MCF 10A (cell line): ENCODE measurements at places on chromosomes 2 and 18.
A peak's percentile ranks its signal among the peaks of the same experiment; 100 is the strongest.

DNA sequence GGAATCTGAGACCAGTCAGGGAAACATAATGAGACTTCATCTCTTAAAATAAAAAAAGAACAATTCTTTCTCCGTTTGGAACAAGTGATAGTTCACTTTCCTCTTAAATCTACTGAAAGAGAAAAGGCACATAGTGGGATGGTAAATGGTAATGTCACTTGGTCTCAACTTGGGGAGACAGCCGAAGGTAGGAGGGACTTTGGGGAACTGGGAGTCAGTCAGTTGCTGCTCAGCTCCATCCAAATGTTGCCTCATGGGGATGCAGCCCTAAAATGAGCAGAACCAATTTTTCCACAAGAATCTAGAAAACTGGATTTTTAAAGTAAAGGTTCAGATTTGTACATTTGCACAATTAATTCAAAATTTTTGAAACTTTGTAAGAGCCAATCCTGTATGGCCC, 19.2 kb downstream of the RASGRP3 start:
- DNase-seq: no peak

GRCh38 chr2:182616471-182617393, 99.3 kb upstream of the DNAJC10 start:
- DNase-seq: no peak

DNA sequence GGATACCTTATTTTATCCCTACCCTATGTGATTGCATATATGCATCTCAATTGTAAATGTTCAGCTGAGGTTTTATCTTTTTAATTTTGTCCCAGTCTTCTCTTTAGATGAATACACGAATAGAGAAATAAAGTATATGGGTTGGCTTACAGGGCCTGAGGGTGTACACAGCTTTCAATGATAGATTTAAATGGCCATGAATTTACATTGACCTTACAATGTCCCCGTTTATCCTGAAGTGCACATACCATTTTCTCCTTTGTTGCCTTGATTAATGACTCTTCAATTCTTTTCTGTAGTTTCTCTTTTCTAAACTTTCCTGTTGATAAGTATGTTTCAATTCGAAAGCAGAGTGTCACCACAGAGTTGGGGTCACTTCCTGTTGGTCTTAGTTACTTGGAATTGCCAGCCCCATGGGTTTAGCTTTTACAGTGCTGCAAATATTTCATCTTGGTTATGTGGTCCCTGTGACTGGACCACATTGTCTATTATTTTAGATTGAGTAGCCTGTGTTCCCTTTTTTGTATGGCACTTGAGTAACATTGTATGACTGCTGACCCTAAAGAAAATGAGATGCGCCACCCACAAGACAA, 1616.3 kb upstream of the ACVR2A start:
- no peak for DNase-seq

- peak; percentile 57 for DNase-seq
Observed at GRCh38 chr2:191571163-191571769, 106.7 kb upstream of the NABP1 start.

DNA sequence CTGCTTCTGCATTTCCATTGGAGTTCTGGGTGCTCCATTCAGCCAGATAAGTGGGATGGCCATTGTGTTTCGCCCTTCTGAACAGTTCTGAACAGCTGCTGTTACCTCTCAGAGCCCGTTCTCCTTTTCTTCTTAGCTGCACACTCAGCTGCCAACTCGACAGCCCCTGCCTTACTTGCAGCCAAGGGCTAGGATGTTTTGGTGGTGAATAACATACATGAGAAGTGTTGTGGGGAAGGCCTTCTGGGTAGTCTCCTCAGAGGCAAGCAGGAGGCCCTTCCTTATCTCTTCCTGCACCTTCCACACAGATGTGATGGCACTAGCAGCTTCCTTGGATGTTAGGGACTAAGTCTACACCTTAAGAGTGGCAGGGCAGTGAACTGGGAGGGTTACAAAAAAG, 138.4 kb upstream of the NOSTRIN start:
- DNase-seq: no peak

DNA sequence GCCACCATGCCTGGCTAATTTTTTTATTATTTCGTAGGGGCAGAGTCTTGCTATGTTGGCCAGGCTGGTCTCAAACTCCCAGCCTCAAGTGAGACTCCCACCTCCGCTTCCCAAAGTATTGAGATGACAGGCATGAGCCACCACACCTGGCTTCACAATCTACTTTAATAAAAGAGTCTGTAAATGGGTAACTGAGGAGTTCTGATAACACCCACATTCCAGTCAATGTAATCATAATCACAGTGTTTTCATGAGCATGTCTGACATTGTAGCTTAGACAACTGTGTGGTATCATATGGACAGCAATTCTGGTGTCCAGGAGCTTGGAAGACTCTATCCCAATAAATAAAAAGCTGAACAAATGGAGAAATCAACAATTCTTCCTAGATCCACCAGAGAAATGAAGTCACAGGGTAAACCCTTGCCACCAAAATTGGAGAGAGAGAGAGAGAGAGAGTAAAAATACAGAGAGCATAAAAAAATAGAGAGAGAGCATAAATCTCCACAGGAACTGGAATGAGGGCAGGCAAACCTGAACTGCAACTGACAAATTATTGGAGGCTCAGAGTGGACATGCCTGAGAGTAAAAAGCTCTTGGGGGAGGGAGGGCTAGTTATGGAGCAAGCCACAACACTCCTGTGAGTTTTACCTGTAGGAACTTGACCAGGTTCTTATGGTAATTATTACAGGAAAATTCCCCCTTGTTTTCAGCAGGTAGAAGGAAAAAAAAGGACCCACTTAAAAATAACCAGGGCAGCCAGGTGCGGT, 12.4 kb upstream of the NBEAL1 start:
- DNase-seq: no peak

DNA sequence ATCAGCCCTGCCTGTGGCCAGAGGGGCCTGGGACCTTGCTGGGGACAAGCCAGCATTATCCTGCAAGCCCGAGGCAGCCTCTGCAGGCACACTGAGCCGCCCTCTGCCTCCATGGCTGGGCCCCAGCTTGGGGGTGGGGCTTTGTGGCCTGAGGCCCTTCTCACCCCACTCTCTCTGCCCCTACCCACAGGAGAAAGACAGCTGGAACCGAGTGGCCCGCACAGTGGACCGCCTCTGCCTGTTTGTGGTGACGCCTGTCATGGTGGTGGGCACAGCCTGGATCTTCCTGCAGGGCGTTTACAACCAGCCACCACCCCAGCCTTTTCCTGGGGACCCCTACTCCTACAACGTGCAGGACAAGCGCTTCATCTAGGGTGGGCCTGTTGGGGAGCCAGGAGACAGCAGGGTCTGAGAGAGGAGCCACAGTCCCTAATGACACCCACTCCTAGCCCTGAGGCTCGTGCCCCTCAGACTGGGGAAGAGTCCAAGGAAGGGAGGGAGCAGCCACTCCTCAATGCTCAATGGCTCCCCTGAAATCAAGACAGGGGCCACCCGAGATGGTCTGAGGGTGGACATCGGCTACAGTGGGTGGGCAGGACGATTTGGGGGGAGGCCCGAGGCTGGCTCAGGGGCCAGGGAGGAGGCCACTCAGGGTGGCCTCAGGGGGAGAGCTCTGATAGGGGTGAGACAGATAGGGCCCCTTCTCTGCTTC, 4.4 kb upstream of the CHRNG start:
- DNase-seq: no peak

DNA sequence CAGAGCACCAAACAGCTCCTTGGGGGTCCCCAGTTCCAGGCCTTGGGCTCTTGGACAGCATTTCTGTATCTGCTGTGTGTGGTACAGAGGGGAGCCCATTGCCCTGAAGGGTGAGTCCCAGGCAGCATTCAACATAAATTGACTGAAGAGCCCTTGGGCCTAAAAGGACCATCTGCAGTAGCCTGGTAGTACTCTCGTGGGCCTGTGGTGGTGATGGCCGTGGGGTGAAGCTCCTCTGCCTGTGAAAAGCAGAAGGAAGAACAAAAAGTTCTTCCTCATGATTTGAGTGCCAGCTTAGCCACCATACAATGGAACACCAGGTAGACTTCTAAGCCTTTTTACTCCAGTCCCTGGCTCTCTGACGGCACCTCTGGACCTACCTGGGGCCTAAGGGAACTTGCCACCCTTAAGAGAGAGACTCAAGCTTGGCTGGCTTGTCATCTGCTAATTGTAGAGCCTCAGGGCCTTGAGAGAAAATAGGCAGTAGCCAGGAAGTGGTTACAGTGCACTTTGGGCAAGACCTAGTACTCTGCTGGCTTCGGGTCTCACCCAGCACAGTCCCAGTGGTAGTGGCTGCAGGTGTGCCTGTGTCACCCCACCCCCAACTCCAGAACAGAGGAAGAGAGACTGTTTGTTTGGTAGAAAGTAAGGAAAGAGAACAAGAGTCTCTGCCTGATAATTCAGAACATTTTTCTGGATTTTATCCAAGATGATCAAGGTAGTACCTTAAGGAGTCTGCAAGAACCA, 84.6 kb upstream of the CERS6 start:
- DNase-seq: no peak

GRCh38 chr2:36185624-36186023, 170.0 kb upstream of the CRIM1 start:
- DNase-seq: no peak

DNA sequence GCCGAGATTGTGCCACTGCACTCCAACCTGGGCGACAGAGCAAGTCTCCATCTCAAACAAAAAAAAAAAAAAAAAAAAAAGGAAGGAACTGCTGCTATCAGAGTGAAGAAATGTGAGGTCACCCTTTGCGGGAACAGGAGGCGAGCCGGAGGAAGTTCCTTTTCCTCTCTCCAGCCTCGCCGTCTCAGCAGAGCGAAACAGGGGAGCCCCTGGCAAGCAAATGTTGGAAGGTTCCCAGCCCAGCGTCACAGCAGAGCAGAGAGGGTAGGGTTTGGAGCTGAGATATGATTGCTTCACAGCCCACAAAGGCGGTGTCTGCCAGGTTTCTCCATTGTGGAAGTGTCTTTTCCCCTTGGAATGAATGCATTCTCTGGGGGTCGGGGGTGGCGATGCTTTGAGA, 28.5 kb downstream of the SLC20A1 start:
- no peak for DNase-seq

DNA sequence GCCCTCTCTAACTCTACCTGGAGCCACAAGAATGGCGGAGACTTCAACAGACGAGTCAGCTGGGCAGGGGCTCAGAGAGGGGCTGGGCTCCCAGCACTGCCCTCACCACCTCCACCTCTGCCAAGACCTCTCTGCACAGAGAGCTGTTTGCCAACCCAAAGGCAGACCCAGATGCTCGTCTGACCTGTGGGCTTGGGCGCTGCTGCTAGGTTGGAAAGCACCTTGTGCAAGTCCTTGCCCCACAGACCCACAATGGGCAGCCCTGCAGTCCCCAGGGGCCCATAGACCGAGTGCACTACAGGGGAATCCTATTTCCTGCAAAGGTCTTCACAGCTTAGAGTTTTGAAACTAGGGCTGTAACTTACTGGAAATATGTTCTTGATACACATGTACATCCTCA, 13.3 kb downstream of the ACKR3 start:
- DNase-seq: no peak

- no peak for DNase-seq
Observed at GRCh38 chr2:168326572-168326971, 79.2 kb upstream of the STK39 start.

DNA sequence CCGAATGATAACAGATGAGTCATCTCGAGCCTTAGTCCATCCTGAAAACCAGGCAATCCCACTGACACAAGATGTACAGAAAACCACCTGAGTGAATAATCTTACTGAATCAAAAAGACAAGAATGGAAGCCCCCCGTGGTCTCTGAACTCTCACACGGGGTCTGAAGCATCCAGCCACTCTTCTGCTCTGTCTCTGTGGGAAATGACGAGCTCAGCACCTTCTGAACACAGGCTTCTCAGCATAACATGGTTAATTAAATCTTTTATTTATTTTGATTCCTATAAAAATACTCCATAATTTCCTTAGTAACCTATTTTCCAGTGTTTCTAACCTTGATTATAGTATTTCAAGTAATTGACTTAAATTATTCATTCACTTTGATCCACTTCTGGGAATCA, 203.7 kb downstream of the TMEM163 start:
- peak; percentile 9 for DNase-seq

GRCh38 chr2:179233626-179234430, 30.8 kb downstream of the SESTD1 start:
- DNase-seq: no peak

- no peak for DNase-seq
Observed at GRCh38 chr2:175676813-175677212, 325.3 kb downstream of the LNPK start.

DNA sequence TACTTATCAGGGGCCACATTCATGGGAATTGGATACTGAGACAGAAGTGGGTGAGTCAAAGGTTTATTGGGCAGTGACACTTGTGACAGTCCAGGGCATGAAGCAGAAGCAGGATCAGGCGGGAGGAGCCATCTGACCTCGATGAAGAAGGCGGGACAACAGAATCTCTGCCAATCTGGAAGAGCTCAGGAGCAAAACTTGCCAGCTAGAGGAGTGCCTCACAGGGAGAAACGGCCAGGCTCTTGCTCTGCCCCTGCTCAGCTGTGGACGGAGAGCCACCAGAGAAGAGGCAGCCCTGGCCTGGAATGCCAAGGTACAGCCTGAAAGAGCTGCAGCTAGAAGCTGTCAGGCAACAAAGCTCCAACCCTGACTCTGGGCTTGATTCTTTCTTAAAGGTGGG, 16.9 kb downstream of the DAW1 start:
- peak; percentile 17 for DNase-seq

DNA sequence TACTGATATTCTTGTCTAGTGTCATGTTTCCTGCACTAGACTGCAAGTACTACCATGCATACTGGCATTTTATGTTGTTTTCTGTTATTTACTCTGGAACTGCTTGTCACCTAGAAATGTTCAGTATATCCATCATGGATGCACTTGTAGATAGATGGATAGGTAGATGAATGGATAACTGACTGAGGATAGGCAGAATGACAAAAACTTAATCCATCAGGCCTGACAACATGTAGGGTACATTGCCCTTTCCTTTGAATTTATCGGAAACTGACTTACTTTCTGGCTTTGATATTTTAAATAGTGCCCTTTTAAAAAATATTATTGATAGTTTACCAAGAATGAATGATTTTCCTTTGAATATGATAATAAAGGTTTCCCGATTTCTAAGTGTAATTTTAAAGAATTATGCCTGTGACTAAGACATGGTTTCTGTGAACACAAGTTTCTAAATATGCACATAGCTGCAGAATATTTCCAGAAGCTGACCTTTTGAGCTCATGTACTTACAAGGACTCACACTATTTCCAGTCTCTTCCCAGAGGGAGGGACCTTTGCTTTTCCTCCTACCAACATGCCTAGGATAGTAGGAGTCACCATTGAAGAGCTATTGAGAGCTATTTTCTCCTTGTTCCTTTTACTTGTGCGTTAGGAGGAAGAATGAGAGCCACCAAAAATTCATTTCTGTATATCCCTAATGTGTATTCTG, 81.3 kb downstream of the ANKRD12 start:
- no peak for DNase-seq
